ENCODE measurements at places on chromosomes 4 and X. TPM values are rescaled to one million over a fixed set of nuclear protein-coding genes. Genes with fewer than 3 reads are reported as not detected.

- ATAC-seq = no peak
Measured at GRCh38 chr4:26936284-26937065, 75.8 kb downstream of the STIM2 start.

- no peak for ATAC-seq
Measured at GRCh38 chr4:234178-234577, 71.1 kb downstream of the ZNF732 start.

DNA sequence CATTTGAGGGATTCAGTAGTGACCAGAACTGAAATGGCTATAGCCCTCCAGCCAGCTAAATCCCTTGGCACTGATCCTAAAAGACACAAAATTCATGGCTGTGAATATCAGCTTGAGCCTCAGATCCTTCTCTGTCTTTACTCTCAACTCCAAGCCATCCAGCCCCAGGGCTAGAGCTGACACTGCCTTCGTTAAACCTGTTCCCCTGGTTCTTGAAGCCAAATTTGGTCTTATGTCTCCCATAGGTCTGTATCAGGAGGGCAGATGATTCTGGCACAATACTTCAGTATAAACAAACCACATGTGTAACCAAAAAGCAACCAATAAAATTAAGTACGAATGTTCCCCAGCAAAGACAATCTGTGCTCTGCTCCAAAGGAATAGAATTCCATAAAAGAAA is 78.0 kb downstream of the ANOS1 start:
- ATAC-seq = no peak

- no peak for ATAC-seq
Measured at GRCh38 chr4:36582198-36582597, 300.8 kb downstream of the DTHD1 start.

The PHKA1 gene
- 1.6 TPM for total RNA-seq

Data from motor neuron (in vitro differentiated cells).